ENCODE measurements at places on chromosomes 3 and 15.

DNA sequence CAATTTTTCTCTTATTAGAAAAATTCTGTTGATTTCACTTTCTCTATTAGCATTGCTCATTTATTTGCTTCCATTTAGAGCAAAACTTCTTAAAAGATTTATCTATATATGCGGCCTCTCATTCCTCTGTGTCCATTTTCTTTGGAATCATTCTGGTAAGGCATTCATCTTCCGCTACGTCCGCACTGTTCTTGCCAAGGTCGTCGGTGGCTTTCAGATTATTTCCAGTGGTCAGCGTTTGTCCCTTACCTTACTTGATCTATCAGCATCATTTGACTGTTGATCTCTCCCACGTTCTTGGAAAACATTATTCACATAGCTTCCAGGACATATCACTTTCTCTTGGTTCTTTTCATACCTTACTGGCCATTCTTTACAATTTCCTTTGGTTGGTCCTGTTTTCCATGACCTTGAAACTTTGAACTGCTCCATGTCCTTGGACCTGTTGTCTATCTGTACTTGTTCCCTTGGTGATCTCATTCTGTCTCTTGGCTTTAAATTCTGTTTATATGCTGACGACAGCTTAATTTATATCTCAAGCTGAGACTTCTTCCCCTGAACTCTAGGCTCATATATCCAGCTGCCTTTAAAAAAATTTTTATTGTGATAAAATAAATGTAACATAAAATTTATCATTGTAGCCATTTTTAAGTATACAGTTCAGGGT is 54.5 kb downstream of the SLMAP start:
- DNase-seq, result no peak

DNA sequence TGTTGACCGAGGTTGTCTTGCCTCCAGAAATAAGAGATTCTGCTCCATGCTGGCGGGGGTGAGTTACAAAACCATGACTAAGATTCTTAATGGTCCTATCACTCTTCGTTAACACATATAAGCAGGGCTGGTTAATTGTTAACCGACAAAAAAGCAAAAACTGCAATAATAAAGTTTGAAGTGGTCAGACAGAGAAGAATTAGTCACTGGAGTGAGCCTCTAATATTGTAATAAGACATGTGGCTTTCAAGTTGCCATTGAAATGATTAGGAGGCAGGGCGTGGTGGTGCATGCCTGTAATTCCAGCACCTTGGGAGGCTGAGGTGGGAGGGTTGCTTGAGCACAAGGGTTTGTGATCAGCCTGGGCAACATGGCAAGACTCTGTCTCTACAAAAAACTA is 78.4 kb upstream of the NR2F2 start:
- DNase-seq, result no peak

DNA sequence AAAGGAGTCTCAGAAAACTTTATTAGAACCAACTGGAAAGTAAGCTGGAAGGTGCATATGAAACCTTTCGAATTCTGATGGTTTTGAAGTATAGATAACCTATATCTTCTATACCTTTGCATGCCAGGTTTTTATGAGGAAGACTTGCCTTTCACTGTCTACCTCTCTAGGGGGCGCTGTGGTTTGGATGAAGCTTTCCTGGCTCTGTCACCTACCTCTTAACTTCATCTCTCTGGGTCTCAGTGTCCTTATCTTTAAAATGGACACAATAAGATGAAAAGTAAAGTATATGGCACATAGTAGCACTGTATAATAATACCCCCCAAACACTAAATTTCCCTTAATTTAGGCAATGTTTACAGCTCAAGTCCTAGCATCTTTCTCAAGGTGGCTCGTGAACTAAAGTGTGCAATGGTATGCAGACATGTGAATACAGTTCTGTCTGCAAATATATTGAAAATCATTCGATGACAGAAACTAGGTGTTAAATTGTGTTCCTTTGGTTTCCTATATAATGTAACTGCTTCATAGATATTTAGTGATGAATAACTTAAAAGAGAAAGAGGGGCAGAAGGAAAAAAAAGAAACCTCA is 314.3 kb downstream of the CHST2 start:
- no peak for DNase-seq

GRCh38 chr15:67126551-67127330 is 61.3 kb downstream of the SMAD3 start:
- no peak for DNase-seq

GRCh38 chr15:31598620-31599019 is 272.0 kb downstream of the KLF13 start:
- DNase-seq, result no peak

- no peak for DNase-seq
Observed at GRCh38 chr3:13116426-13116825, 43.2 kb upstream of the IQSEC1 start.

GRCh38 chr3:148840451-148840850 is 12.8 kb downstream of the CPB1 start:
- DNase-seq, result no peak

GRCh38 chr3:127454051-127454450 is 136.5 kb downstream of the TPRA1 start:
- DNase-seq, result no peak

DNA sequence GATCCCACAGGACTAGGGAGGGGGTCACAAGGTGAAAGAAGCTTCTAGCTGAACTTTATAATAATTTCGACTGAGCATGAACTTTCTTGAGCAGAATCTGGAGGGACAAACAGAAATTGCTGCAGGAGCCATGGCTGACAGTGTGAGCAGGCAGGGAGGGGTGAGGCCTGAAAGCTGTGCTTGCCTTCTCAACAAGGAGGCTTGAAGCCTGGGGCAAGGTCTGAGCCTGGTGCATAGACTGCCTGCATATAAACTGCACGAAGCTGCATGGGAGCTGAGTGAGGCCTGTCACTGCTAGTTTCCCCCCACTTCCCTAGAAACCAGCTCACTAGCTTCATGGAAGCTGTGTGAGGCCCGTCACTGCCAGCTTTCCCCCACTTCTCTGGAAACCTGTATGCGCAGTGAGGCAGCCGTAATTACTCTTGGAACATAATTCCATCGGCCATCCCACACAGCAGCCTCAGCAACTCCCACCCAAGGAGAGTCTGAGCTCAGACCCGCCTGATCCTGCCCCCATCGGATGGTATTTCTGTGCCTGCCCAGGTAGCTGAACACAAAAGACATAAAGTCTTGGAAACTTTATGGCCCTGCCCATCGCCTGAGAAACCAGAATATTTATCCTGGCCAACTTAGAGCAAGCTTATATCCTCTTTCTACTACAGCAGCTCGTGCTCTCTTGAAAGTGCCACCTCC is 136.5 kb downstream of the PLCH1 start:
- no peak for DNase-seq

DNA sequence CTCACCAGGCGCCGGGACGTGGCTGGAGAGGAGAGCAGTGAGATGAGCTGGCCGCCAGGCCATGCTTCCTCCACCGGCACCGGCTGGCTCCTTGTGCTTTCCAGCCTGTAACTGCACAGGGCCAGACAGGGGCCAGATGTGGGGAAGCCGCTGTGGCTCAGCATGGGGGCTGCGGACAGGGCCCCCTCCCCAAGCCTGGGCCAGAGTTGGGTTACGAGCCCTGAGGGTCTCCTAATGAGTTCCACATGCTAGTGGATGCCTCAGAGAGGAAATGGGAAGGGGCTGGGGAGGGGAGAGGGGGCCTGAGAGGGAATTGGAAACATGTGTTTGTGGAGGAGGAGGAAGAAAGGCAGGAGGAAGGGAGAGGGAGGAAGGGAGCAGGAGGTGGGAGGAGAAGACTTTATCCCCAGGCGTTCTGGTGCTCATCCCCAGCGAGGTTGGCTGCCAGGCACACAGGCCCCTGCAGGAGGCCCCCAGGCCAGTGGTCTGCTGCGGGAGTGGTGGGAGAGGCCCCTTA is 11.7 kb upstream of the DUSP7 start:
- no peak for DNase-seq

DNA sequence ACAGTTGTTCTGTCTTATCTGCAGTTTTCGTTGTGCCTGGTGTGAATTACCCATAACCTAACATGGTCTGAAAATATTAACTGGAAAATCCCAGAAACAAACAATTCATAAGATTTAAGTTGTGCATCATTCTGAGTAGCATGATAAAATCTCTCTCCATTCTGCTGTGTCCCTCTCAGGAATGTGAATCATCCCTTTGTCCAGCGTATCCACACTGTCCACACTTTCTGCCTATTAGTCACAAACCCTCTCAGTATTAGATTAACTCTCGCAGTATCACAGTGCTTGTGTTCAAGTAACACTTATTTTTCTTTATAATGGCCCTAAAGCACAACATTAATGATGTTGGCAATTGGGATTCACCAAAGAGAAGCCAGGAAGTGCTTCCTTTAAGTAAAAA is 203.2 kb downstream of the CGGBP1 start:
- DNase-seq, result no peak

GRCh38 chr3:115838786-115839185 is 215.5 kb downstream of the GAP43 start:
- no peak for DNase-seq
